Heart left ventricle (tissue), 16 donors: ENCODE measurements at places on chromosomes 6 and 20. TPM values are rescaled to one million over a fixed set of nuclear protein-coding genes. Genes with fewer than 3 reads are reported as not detected.

Gene CD164
- 104 TPM for total RNA-seq

Gene ENPP5
- total RNA-seq: 4.5 TPM

Gene TMEM200A
- total RNA-seq: 1.1 TPM

Gene OPRM1
- not detected for total RNA-seq
